ENCODE measurements at places on chromosomes 3 and 15.

- DNase-seq, result no peak
Observed at GRCh38 chr3:66582721-66583423, 82.0 kb upstream of the LRIG1 start.

- no peak for DNase-seq
Observed at GRCh38 chr3:98799479-98799878, 36.3 kb downstream of the ST3GAL6 start.

GRCh38 chr15:93829115-93829870 lies 402.1 kb upstream of the MCTP2 start:
- DNase-seq, result peak; percentile 26

GRCh38 chr3:132637590-132637989 lies 22.0 kb downstream of the ACAD11 start:
- DNase-seq, result no peak

DNA sequence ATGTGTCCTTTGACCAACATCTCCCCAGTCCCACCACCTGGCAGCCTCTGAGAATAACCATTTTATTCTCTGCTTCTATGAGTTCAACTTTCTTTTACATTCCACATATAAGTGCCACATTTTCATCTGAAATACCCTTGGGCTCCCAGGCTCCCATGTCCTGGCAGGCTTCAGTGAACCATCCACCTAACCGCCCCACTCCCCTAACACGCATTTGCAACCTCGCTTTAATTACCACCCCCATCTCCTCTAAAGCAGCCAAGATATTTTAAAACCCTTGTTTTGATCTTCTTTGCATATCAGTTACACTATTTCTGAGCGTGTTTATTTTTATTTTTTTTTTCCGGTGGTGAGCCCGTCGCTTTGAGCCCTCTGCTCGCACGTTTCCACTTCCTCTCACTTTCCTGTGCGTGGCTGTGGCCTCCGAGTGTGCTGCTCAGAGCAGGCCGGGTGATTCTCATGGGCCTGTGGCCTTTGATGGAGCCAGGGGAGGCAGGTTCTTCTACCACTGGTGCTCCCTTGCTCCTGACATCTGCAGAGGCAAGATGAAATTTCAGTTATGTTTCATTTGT lies 195.4 kb upstream of the LPP start:
- no peak for DNase-seq

DNA sequence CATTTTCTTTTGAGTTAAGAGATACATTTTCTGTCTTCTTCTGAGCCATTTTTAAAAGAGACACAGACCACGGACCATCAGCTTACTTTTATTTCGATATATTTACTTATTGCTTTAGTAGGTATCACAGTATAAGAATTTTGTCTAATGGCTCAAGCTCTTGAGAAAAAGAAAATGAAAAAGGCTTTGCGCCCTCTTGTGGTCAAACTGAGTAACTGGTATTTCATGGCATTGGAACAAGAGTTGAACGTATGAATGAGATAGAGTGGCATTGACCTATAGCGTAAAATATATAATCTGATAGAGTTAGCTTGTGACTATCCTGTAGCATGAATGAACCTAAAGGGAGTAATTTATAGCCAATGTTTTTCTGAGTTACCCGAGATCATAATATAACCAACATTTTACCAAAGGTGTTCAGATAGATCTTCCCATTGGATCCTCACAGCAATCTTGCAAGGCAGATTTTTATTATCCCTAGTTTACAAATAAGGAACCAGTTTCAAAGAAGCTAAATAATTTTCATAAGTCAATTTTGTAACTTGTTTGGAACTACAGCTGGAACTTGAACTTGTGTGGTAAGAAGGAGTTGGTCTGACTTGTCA lies 154.6 kb downstream of the POLR2M start:
- peak; percentile 77 for DNase-seq

DNA sequence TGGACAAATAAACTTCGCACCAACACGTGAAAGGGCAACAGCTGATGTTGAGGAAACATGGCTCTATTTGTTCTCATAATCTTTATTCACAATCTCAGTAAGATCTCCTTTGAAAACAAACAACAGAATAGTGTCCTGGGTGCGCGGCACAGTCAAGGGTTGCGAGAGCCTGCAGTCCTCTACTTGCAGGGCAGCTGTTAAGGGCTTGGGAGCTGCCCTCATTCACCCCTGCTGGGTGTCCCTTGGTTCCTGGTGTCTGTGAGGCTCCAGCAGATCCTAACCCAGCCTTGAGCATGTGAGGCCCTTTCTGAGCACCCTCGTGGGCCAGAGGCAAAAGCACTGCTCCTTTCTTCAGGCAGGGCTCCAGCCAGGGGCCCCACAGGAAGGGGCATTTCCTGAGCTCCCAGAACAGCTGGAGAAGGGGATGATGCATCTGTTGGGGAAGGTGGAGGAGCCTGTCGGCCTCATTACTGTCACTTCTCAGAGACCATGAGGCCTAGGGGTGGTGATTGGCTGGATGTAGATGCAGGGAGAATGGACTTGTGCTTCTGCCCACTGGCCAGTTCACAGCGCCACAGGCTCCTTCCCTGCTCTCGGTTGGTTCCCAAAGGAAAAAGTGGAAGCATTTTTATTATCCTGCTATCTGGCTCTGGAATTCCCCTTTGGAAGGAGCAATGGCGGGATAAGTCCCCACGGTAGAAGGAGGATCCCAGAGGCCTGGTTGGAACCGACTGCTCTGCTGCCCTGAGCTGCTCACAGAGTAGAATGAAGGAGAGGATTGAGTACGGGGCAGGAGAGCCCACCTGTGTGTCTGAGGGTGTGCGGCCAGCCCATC lies 51.9 kb upstream of the KLF13 start:
- DNase-seq, result no peak

GRCh38 chr3:182711261-182711683 lies 82.0 kb upstream of the ATP11B start:
- no peak for DNase-seq

DNA sequence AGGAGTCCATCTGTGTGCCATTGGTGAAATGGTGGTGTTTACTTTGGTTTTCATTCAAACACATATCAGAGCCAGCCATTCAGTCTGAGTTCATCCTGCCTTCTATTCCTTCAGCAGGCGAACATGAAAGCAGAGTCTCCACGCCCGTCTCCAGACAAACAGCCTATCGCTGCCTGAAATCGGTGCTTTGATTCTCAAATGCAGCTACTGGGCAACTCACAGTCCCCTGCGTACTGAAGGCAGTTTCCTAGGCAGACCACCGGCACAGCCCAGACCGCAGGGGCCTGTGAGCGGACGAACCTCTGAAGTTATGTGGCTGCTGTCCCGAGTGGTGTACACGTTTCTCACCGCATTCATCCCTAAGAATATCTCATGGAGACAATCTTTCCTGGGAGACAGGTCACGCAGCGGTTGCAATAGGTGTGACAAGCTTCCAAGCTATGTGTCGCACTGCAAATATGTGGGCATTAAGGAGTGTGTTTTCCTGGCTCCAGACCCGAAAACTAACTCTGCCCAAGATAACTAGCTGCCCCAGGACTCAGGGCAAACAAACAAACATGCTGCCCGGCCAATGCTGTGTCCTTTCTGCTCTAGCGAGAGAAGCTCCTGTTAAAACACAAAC lies 16.9 kb upstream of the RYR3 start:
- no peak for DNase-seq

GRCh38 chr3:51357856-51358255 lies 27.2 kb upstream of the MANF start:
- no peak for DNase-seq

- no peak for DNase-seq
Observed at GRCh38 chr3:23916152-23916885, 471 bp downstream of the NKIRAS1 start.

DNA sequence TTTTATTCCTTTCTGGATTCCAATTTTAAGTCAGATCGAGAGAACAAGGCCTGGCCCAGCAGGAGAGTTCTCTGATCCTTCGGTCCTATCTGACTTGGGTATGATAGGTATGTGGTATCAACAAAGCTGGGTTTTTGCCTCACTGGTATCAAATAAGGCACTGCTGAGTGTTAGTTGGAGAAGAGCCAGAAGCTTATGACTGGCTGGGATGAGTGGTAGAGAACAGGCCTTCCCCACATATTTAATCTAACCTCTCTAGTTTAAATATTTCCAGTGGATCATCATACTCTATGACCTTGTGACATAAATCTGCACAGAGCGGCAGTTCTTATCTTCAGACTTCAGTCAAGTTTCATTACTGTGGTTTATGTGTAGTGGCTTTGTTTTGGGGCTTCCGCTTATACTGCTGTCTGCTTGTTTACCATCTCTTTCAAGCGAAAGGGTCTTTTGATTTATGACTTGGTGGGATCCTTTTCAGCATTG lies 164.5 kb downstream of the PTPRG start:
- peak; percentile 97 for DNase-seq

DNA sequence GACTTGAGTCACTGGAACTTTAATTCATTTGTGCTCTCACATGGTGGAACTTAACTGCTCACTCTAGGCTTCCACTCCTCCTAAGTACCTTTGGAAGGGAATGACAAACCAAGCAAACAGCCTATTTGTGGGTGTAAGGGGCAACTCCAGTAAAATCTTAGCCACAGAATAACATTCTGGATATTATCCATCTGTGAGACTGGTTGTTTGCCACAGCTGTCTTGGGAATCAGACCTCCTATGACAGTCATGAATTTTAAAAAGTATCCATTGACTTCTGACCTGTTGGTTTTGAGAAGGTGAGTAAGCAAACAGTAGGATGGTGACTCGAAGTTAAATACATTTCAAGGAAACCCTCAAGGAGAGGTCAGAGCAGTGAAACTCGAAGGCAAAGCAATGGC lies 147.3 kb upstream of the CDIN1 start:
- DNase-seq, result no peak

- no peak for DNase-seq
Observed at GRCh38 chr15:38894243-38894948, 329.8 kb upstream of the RASGRP1 start.

DNA sequence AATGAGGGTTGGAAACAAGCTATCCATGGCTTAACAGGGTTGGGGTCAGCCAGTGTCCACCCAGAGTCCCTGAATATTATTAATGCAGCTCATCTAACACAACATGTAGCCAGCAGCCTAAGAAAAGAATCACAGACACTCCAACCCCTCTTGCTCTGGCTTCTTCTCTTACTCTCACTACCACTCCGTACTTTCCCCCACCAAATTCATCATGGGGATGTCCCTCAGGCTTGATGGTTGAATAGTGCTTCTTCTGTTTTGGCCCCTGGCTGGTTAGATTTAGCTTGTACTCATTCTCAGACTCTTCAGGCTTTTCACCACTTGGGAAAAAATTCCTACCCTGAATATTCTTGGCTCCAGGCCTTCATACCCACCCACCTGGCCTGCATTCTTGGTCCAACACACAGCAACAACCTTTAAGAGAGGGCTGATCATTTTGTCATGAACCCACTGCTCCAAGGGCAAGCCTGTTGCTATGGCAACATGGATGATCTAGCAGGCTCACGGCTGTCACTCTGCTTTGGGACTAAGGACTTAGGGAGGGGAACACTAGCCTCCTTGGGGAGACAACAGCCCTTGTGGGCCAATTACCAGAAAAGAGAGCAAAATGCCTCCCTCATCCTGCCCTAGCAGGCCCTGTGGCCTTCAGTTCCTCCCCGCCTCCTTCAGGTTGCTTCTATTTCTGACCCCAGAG lies 9.4 kb upstream of the MED12L start:
- DNase-seq, result no peak

GRCh38 chr3:15102836-15103235 lies 3.9 kb upstream of the RBSN start:
- DNase-seq, result no peak

DNA sequence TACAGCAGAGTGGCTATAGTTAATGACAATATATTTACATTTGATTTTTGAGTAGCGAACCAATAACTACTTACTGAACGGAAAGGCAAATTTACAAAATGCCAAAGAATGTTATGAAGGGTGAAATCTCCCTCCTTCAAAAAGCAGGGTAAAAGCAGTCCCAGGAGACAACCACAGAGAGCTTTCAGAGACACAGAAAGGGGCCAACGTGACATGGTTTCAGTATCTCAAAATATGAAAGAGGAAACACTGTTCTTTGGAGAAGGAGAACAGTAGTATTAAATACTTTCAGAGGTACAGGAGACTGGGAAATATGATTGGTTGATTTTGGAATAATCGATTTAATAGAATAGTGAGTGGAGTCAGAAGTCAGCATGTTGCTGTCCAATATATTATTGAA lies 52.3 kb upstream of the ROBO1 start:
- DNase-seq, result no peak

- no peak for DNase-seq
Observed at GRCh38 chr15:38059665-38060064, 125.2 kb downstream of the TMCO5A start.

DNA sequence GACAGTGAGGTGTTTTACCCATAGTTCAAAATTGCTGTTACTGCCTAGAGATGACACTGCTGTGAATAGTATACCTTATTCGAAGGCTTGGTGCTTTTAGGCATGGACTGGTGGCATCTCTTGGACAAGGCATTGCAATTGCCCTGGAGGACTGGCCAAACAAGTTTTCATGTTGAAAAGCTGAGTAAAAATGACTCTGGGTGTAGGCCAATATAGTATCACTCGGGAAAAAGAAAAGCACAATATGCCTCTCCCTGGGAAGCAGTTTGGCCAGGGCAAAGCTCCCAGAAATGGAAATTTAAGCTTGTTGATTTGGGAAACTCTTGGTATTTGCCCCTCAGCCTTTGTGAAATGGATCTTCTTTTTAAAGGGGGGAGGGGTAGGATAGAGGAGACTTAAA lies 54.8 kb downstream of the ZNF609 start:
- DNase-seq, result no peak

DNA sequence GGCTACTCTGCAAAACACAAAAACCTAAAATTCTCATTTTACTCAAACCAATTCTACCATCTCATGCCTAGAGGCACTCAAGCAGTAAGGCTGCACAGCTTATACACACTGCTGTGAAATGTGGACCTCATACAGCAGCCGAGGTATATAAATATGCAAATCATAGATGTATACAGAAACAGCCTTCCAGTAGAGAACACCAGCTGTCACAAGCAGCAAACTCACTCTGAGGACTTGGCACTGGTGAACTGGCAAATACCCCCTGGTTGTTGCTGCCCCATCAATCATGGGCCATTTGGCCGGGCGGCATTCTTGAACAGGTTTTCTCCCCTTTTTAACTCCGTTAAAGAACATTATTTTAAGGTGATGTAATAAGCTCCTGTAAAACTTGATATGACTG lies 378.0 kb downstream of the LSAMP start:
- DNase-seq, result no peak

- DNase-seq, result no peak
Observed at GRCh38 chr3:107796791-107797190, 274.0 kb downstream of the BBX start.

DNA sequence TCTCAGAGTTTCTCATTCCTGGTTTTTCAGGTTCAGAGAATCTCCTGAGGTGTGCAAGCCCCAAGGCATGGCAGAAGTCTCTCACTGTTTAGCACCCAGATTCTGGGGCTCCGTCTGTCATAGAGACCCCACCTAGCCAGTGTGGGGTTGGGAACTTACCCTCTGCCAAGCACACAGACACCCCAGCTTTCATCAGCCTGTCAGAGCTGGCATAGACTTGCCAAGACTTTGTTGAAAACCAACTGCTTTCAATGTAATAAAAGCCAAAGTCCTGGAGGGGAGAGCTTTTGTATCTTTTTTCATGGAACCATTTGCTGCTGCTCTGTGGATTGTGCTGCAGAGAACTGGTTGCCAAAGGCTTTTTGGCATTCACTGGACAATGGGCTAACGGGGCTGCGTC lies 341.4 kb upstream of the TRIM42 start:
- DNase-seq, result no peak
